ENCODE measurements at places on chromosomes 5 and 9.
A peak's percentile ranks its signal among the peaks of the same experiment; 100 is the strongest.

- no peak for DNase-seq
These were observed 55.1 kb downstream of the ACTL7B start for GRCh38 chr9:108800632-108801099.

GRCh38 chr5:150266871-150267291, 22.7 kb downstream of the CAMK2A start:
- DNase-seq, result no peak

DNA sequence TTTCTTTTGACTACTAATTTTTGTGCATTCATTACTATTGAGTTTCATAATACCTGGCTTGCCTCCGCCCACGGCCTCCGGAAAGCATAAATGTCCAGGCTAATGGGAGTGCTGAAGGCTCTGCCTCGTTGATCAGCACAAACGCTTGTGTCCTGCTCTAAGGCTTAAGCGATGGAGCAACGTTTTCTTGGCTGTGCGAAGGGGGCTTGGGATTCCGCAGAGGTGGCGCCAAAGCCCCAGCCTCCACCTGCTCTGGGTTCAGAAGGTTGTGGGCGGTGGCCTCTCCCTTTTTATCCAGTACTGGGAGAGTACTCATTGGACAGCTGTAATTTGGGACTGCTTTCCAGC, 19.7 kb downstream of the ANXA2R start:
- DNase-seq, result no peak

DNA sequence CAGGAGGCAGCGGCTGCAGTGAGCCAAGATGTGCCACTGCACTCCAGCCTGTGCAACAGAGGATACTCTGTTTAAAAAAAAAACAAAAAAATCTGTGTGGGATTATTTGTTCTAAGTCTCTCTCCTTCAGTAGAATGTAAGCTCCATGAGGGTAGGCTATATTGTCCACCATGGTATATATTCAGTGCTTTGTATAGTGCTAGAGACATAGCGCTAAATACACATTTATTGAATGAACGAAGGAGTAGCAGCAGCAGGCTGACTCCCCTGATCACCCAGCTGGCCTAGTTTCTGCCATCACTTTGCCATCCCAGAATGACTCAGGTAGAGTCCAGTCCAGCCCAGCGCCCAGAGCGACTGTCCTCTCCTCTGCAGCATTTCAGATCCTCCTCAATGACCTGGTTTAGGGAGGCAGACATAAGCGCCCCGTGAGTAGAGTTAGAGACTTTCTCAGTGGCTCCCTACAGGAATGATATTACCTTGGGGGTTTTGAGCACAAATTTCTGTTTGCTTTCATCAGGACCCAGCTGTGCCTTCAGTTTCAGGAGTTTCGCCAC, 716 bp downstream of the HARS1 start:
- no peak for DNase-seq

DNA sequence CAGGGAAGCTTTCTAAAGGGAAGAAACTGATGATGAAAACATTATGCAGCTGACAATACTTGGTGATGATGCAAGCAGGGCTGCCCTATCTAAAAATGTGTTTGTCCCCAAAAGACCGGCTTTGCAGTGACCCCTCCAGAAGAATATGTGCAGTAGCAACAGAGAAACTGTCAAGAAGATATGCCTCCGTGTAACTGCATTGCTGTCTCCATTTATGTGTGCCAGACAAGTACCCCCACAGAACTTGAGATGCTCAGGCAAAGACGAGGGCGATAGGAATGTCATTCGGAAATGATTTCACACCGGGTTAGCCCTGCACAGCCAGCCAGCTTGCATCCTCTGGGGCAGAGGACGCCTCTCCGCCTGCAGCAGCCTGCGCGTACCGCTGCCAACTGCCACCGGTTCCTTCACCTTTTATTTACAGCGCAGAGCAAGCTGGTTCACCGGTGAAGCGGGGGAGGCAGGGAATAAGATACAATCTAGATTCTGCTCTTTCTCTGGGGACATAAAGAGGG, 2.0 kb downstream of the GABBR2 start:
- no peak for DNase-seq

DNA sequence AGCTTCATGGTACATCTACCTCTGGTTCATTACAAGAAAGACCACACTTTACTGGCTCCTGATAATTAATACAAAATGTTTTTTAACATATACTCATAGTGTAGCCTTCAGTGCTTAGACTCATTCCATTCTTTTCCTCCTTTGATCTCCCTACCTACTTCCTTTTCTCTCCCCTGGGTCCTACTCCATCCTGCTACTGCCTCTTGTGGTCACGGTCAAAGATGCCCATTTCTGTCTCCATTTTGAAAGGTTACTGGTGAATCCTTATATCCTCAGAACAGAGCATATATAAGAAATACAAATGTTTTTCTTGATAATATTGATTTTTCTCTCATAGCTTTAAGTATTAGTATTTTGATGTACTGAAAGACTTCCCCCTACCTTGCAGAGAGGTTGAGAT, 375.9 kb downstream of the ARRDC3 start:
- DNase-seq, result no peak

GRCh38 chr5:42948961-42949347, 91.2 kb downstream of the ANXA2R start:
- DNase-seq, result peak; percentile 15

GRCh38 chr5:111950660-111951059, 193.7 kb upstream of the NREP start:
- DNase-seq, result no peak

GRCh38 chr5:32935283-32935682, 224.2 kb downstream of the NPR3 start:
- DNase-seq, result no peak

GRCh38 chr9:111282845-111283244, 47.2 kb downstream of the OR2K2 start:
- no peak for DNase-seq

DNA sequence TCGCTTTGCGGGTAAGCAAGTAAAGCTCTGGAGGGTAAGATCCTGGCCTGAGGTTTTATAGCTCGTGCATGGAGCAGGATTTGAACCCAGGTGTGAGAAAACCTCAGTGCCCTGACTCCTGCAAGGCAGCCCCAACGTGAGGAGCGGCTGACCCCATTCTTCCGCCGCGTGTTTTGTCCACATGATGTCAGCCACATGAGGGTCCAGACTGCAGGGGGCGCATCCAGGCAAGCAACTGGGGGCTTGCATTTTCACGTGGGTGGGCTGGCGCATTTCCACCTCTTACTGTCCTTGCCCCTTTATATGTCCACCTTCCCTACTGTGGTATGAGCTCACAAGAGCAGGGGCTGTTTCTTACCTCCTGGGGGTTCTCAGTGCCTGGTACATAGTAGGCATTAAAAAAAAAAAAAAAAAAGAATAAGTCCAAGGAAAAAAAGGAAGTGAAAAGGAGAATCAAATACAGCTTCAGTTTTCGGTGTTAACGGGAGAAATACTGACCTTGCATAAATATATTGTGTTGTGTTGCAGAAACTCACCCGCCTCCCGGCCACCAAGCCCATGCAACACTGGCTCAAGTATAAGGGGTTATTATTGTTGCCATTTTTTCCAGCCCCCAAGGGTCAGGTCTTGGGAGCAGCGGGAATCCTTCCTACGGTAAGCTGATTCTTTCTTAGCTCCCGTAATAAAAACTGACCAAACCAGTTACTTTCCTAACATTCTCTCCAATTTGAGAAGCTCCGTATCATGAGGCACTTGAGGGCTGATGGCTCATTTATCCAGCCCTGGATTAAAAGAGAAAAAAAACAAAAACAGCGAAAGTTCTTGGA, 15.0 kb downstream of the TLX3 start:
- no peak for DNase-seq

DNA sequence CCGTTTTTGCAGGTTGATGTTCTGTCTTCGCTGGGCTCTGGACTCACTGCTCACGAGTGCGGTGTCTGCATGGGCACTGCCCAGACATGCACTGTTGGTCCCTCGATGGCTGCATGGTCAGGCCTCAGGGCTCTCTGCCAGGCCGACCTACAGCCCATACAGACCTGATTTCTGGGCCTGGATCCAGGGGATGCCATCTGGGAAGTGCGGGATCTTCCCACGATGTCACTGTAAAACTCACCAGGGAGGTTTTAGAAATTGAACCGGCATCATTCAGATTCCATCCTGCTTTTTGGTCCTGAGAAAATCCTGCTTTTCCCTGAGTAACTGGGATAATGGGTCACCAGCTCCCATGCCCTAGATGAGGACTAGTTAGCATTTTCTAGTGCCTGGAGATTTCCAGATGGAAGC, 9.1 kb downstream of the S1PR3 start:
- no peak for DNase-seq

- DNase-seq, result no peak
These were observed 21.2 kb downstream of the UBE2QL1 start for GRCh38 chr5:6469836-6470235.
